NCI-H1417 treated with DMSO at 0.1 percent for 48 hours (cell line): ENCODE measurements at places on chromosomes 5 and 9.
A peak's percentile ranks its signal among the peaks of the same experiment; 100 is the strongest.

DNA sequence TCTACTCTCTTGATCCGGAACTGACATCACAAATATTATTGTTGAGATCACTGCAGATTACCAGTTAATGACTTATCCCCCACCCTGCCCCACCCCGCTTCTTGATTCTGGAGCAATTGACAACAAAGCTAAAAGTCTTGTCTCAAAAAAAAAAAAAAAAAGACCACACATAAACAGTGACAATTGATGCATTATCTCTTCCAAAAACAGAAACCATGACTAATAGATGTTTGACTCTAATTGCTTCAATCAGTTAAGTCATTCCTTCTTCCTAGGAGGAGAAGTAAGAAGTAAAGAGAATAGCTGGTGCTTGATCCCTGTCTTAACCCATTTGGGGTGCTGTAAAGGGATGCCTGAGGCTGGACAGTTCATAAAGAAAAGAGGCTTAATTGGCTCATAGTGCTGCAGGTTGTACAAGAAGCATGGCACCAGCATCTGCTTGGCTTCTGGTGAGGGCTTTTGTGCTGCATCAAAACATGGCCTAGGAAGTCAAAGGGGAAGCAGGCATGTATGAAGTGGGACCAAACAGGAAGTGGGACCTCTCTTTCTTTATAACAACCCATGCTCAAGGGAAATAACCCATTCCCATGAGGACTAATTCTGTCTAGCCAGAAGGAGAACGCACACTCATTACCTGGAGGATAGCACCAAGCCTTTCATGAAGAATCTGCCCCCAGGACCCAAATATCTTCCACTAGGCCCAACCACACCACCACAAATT is 158.7 kb downstream of the TMEM167A start:
- DNase-seq = no peak

DNA sequence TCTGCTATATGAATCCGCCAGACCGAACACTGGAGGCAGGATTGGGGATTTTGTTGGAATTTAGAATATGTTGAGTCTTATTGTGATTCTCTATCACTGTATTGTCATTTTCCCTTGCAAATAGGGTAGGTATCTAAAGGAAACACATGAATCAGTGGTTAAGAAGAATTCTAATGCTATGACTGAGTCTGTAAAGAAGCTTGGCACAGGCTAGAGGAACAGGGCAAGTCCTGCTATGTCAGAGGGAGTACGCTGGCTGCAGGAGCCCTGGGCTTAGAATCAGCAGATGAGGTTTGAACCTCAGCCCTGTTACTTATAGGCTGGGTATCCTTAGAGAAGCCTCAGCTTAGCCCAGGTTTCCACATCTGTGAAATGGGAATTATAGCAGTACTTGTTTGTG is 198.1 kb downstream of the NR3C1 start:
- DNase-seq = no peak

DNA sequence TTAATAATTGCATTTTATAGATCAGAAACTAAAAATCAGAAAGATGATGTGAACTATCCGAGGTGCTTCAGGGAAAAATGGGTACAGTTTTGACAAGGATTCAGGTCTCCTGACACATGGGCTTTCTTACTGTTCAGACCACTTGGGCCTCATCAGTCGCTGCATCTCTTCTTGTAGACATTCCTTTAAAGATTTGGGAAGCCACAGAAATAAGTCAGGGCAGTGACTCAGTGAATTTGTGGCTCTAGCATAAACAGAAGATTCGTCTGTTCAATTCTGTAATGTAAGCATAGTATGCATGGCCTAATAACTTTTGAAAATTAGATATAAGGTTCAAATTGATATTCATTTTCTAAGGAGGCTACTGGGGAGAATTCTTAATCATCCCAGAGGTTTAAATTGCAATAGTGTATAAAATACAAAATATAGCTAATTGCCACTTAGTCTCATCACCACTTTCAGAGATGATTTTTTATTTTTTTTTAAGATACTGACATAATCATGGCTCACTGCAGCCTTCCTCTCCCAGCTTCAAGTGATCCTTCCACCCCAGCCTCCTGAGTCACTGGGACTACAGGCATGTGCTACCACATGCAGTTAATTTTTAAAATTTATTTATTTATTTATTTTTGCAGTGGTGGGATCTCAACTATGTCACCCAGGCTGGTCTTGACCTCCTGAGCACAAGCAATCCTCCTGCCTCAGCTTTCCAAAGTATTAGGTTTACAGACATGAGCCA is 48.9 kb downstream of the RASEF start:
- DNase-seq = no peak

DNA sequence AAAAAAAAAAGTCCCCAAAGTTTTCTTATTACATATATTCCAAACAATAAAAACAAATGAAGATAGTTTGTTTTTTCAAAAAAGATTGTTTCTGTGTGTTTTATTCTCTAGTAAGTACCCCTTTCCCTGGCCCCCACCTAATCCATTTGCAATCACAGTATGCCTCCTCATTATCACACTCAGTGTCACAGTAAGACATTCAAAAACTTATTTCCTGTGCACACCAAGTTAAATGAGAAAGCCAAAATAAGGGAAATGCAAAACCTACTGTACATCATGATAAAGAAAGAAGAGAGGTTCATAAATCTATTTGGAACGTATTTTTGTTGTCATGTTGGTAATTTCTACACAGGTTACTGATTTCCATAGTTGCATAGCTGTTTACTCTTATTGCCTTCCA is 62.3 kb downstream of the ST8SIA4 start:
- DNase-seq = no peak

GRCh38 chr5:62938927-62939326 is 360.3 kb downstream of the LRRC70 start:
- DNase-seq = no peak

DNA sequence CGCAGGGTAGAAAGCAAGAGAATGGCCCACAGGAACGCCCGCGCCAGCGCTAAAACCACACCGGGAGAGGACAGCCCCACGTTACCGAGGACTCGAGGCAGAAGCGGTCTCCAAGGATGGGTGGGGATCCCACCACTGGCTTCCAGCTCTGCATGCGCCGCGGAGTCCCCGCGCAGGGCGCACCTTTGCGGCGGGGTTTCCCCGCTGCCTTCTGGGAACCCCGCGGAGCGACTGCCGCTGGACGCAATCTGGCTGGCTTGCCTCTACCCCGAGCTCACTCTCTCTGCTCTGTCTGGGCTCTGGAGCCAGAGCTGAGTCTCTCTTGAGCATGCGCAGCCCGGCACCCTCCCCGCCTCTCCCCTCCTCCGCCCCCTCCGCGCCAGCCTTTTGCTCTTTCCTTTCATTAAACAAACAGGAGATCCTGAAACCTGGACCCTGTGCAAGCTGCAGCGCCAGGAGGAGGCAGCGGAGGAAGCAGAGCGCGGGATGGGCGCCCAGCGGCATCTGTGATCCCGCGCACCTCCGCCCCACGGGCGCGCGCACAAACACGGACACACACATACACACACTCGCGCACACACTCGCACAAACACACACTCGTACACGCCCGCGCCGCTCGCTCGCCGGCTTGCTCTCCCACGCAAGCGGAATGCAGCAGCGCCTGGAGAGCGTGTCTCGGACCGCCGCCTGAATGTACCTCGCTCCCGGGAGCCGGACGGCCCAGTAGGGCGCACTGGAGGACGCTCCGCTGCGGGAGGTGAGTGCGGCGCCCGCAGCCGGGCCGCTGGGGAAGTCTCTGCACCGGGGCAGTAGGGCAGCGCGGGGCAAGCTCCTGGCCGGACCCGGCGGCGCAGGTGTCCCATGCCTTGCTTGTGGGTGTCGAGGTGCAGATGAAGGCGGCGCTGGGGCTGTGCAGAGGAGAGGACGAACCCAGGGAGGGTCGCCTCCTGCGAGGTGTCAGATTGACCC is at the start of gene PLPPR1:
TSS of gene PLPPR1 (plus strand) at position 382 of the 969 bp plus-strand sequence.
- DNase-seq = peak; percentile 71

- peak; percentile 69 for DNase-seq
Observed at GRCh38 chr9:96087669-96088299, 212.3 kb downstream of the ERCC6L2 start.

GRCh38 chr5:145921211-145921610 is 15.2 kb upstream of the SH3RF2 start:
- no peak for DNase-seq

DNA sequence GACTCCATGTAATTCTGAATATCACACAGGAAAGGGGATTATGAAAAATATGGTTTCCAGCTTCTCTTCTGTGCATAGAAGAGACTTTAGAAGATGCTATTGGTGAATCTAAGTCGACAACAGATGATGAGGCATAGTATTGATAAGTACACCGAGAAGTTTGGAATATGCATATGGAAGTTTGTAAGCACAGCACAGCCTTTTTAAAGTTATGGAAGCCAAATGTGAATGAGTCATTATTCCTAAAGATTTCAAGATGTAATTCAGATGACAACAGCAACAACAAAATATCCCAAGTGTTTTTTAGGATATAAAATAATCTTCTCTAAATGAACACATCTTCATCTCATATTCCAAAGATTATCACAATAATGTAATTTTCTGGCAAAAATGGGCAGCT is 1723.3 kb downstream of the EFNA5 start:
- DNase-seq = no peak

GRCh38 chr5:65882278-65882677 is 44.1 kb upstream of the ERBIN start:
- DNase-seq = no peak

DNA sequence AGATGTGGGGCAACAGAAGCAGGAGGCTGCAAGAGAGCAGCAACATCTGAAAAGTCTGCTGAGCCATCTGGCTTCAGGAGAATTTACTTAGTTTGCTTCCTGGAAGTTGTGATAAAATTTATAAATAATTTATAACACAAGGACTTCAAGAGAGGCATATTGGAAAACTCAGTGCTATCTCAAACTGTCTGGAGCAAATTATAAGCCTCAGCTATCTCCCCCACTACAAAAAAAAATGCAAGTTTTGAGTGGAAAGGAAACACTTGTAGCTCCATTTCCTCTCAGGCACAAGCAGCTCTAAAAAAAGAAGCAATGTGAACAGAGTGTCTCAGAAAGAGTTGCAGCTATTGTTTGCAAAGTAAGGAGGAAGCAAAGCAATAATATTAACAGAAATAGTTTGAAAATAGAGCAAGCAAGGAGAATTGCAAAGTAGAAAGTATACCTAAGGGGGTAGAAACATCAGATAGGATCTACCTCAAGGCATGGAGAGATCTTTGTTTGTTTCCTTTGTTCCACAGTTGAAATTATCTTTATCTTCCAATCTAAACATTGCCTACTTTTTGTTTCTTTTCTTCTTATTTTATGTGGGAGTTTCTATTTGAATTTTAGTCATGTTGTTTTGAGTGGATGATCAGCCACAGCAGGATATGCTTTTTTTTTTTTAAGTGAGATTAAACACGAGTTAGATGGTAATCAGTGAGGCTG is 55.9 kb upstream of the IL6ST start:
- no peak for DNase-seq

DNA sequence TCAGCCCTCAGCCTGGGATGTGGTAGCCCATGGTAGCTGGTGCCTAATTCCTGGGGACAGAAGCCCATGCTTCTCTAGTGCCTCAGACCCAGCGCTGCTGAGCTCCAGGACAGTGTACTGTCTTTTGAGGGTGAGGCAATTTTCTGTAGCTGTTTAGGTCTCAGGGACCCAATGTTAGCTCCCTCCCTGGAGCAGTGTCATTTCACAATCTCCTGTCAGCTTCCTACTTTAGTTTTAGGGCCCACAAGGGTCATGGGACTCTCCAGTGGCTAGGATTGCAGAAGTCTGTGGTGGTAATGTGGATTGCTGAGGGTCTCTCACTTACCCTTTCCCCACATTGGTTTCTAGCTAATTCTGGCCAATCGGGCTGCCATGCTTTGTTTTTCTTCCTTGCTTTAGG is 67.7 kb upstream of the CCL21 start:
- no peak for DNase-seq

- DNase-seq = no peak
Observed at GRCh38 chr9:105007143-105007542, 79.2 kb upstream of the ABCA1 start.

GRCh38 chr5:144028058-144028457 is 142.4 kb downstream of the YIPF5 start:
- no peak for DNase-seq

DNA sequence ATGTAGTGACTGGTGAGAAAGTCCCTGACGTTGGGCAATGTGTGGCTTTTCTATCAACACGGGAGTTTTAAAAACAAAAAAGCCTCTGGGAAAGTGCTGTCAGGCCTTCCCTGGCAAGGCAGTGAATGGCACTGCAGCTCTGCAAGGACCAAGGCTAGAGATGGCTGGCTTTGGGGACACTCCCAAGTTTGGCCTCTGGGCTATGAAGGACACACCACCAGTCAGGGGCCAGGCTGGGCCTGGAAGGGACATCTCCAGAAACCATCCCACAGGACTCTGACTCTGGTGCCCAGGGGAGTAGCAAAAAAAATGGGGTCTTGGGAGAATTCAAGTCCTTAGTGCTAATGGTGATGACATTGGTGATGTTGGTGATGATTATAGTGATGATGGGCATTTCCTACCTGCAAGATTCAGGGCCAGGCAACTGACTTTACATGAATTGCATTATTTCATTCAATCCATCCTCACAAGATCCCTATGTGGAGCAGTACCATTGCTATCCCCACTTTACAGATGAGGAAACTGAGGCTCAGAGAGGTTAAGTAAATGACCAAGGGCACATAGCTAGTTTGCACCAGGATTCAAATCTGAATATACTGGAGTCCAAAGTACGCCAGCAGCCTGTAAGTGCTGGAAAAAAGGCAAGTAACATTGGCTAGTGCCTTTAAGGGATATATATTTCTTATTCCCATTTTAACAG is 2.6 kb upstream of the PPARGC1B start:
- no peak for DNase-seq
